ENCODE measurements at places on chromosomes 2 and 18.

GRCh38 chr2:111208639-111209038 lies 87.9 kb downstream of the BCL2L11 start:
- no peak for DNase-seq

DNA sequence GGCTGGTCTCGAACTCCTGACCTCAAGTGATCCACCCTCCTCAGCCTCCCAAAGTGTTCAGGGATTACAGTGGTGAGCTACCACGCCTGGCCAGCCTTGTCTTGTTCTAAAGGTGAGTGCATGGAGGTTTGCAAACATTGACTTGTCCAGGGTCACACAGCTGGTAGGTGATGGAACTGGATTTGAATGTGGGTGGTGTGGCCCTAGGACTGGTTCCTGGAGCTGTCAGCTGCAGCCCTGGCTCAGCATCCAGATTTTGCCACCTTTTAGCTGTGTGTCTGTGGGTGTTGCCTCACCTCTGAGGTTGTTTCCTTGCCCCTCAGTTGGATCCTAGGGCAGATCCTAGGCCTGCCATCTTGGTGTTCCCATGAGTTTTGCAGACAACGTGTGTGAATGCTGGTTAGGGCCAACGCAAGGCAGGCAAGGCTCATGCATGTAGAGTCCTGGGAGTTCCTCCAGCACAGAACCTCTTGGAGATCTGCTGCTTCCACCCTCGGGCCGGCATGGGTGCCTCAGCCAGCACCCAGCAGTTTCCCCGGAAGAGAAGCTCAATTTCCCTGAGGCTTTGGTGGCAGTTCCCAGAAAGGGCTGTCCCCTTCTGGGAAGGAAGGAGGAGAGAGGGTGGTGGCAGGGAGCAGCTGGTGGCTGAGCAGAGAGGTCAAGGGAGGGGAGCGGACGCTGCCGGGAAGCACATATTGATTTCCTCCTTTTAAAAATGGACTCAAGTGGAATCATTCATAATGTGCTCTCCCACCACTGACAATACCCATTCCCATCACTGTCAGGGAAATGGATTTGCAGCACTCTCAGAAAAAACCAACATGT lies 127.6 kb upstream of the HS6ST1 start:
- DNase-seq, result peak; percentile 28

DNA sequence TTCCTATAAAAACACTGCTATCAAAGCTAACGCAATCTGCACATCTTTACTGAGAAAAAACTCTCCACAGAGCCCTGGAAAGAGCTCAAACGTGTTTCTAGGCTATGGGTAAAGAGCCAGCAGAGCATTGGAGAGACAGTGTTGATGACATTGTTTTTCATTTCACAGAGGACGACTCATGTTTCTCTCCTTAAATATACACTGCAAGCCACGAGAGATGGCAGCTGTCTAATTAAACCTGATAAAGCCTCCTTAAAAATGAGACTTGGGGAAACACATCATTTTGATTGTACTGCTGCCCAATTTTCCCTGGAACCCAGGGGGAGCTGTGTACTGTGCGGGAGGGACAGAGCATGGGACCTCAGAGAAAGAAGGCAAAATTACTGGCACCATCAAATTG lies 294.3 kb upstream of the SETBP1 start:
- no peak for DNase-seq

DNA sequence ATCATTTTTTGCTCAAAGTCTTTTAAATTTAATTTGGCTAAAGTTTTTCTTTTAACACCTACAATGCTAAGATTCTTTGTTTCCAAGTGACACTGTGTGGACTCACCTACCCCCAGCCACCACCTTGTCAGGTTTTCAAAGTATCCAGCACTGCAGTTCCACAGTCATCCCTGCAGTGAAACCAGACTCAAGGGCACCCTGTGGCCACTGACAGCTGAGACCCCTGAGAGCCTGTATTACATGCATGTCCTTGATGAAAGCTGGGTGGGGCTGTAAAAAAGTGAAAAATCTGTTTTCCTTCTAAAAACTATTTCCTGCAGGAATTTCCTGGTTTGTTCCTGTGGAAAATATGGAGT lies 19.9 kb downstream of the TPRKB start:
- no peak for DNase-seq

DNA sequence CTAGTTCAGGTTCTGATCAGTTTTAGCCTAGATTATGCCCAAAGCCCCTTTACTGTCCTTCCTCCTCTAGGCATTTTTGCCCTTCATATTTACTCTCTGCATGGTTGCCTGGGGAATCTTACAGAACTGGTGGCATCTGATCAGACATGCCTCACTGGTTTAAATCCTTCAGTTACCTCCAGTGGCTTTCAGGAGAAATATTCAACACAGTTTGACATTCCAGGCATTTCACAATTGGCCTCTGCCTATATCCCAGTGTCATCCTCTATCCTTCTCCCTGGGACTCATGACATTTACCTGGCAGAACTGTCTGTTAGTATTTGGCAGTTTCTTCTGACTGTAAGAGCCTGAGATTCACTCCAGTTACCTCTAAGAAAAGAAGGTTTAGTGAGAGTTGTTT lies 152.9 kb upstream of the MEIS1 start:
- DNase-seq, result no peak

DNA sequence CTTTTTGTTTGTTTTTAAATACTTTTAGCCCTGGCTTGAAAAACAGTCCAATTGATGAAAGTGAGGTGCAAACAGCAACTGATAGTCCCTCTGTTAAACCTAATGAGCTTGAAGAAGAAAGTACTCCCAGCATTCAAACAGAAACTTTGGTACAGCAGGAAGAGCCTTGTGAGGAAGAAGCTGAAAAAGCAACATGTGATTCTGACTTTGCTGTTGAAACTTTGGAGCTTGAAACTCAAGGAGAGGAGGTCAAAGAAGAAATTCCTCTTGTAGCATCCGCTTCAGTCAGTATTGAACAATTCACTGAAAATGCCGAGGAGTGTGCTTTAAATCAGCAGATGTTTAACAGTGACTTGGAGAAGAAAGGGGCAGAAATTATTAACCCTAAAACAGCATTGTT lies 30.6 kb upstream of the DYSF start:
- no peak for DNase-seq

- no peak for DNase-seq
Observed at GRCh38 chr2:176492583-176492982, 223.3 kb downstream of the MTX2 start.

DNA sequence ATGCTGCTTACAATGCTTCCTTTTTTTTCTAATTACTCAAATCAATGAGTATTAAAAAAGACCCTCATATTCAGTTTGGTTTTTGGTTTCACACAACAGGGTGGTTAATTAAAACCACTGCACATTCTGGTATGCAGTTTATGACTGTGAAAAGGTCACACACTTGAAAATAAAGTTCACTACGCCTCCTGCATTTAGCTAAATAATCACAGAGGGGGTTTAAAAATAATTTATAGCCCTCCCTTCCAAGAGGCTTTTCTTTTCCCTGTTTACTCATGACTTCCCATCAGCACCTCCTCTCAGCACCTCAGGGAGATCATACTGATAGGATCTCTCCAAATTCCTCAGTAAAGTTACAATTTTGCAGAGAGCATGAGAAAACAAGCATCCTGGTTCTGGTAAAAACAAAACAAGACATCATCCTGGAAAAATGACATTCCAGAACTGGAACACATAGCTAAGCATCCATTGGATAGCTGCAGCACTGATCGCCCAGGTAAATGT lies 129.5 kb upstream of the TMEM200C start:
- DNase-seq, result no peak

GRCh38 chr2:224837558-224837957 lies 121.4 kb upstream of the CCDC195 start:
- no peak for DNase-seq

DNA sequence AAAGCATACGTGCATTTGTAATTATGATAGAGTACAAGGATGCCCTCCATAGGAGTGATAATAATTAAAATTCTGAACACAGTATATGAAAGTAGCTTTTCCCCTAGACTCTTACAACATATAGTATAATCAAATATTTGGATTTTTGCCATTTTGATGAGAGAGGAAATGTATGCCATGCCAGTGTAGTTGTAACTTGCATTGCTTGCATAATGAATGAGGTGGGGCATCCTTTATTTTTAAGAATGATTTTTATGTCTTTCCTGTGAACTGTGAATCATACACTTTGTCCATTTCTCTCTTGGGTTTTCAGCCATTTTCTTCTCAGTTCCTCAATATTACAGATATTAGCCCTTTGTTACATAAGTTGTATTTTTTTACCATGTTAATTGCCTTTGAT lies 197.5 kb downstream of the SCG2 start:
- DNase-seq, result no peak

GRCh38 chr2:226295123-226295522 lies 504.5 kb downstream of the IRS1 start:
- no peak for DNase-seq

- no peak for DNase-seq
Observed at GRCh38 chr2:85839461-85839860, 49.3 kb downstream of the ST3GAL5 start.

DNA sequence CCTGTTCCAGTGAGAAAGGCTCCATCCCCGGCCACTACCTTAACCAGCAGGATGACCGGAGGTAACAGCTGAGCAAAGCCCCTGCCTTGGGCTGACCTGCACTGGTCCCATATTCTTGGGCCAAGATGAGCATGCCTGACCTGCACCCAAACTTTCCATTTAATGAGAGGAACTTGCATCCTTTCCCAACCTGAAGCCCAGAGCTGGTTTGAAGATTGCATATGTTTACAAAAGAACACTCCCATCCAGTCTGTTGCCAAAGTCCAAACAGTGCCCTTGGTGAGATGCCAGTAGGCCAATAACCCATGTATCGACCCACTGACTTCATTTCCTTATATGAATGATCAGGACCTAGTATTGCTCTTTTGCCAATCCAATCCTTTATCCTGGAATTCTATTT lies 5.5 kb upstream of the NPAS2 start:
- DNase-seq, result no peak

DNA sequence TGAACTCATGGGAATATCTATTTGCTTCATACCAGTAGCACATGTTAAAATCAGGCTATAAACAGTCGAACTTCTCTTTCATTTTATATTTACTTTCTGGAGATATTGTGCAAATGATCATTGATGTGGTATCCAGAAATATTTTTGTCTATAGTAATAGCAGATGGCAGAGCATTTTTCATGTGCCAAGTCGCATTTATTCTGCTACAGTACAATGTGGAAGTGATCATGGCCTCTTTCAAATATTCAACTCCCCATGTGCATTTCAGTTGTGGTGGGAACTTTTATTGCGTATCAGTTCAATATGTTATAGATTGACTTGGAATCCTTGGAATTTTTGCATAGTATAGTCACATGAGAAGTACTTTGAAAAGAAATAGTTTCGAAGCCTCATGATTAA lies 57.4 kb downstream of the RHBDD1 start:
- no peak for DNase-seq

- no peak for DNase-seq
Observed at GRCh38 chr18:1047406-1047805, 142.7 kb downstream of the ADCYAP1 start.

- no peak for DNase-seq
Observed at GRCh38 chr2:215946586-215946985, 66.8 kb downstream of the MREG start.

DNA sequence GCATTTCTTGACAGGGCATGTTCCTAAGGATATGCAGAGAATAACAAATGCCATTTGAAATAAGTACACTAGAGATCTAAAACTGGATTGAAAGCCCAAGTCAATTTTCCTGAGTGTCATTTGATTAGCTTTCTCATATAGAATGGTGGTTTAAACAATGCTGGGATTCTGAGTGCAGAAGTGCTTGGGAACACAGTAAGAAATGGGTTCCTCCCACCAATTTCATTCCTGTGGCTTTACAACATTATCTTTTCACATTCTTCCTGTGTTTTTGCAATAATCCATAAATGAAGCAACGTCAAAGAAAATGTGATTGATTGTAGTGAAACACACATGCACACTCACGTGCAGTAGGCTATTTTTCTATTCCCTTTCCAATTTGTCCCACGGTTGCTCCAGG lies 1858.4 kb upstream of the PIK3C3 start:
- DNase-seq, result no peak

GRCh38 chr2:4499316-4500030 lies 796.1 kb downstream of the DCDC2C start:
- no peak for DNase-seq

GRCh38 chr2:174846941-174847938 lies 83.0 kb upstream of the CHRNA1 start:
- DNase-seq, result no peak

- DNase-seq, result no peak
Observed at GRCh38 chr2:109066501-109066900, 62.5 kb upstream of the SH3RF3 start.

DNA sequence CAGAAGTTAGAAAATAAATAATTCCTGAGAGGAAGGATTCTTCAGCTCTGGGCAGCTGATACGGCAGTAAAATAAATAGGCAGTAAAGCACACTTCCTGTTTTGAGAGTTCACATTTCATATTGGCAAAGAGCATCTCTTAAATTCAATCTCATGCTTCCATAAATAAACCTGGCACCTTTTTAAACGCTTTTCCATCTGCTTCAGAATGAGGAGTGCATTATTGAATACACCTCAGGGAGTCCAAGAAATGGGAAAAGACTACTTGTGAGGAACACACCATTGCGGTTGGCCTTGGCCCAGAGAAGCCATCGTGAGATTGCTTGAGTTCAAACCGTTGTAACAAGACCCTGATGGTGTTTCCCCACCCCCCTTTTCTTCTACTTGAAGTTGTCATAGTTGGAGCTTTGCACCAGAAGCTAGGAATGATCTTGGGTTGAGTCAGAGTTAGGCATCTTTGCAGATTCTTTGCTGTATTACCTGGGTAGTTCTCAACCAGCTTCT lies 123.9 kb downstream of the RDH14 start:
- DNase-seq, result no peak

DNA sequence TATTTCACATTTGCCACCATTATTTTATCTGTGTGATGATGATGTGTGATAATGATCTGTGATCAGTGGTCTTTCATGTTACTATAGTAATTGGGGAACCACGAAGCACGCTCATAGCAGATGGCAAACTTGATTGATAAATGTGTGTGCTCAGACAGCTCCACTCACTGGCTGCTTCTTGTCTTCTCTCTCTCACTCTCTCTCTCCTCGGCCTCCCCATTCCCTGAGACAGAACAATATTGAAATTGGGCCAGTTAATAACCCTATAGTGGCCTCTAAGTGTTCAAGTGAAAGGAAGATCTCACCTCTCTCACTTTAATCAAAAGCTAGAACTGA lies 60.7 kb upstream of the RAPGEF4 start:
- DNase-seq, result no peak

- DNase-seq, result no peak
Observed at GRCh38 chr2:86646865-86647264, 23.2 kb upstream of the RNF103 start.

- no peak for DNase-seq
Observed at GRCh38 chr2:16653799-16654198, 11.8 kb downstream of the CYRIA start.

- no peak for DNase-seq
Observed at GRCh38 chr2:16169381-16169960, 229.1 kb downstream of the MYCN start.

GRCh38 chr2:4579977-4580376 lies 876.6 kb downstream of the DCDC2C start:
- DNase-seq, result no peak

DNA sequence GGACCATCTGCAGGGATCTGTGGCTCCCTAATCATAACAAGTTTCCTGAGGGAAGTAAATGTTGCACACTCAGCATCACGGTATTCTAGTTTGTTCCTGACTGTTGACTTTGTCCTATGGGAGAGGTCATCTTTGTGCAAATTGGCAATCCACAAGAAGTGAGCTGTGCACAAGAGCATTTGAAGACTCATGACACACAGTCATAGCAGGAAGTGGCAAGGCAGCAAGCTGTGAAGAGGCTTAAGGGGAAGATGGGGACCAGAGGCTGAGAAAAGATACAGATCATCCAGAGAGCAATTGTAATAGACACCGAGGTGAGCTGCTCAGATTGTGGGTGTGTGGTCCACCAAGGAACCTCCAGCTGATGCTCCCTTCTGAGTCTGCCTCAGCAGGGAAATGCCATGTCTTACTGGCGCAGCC lies 2.7 kb downstream of the TNP1 start:
- DNase-seq, result no peak
